ENCODE measurements at places on chromosomes 7 and 10.

DNA sequence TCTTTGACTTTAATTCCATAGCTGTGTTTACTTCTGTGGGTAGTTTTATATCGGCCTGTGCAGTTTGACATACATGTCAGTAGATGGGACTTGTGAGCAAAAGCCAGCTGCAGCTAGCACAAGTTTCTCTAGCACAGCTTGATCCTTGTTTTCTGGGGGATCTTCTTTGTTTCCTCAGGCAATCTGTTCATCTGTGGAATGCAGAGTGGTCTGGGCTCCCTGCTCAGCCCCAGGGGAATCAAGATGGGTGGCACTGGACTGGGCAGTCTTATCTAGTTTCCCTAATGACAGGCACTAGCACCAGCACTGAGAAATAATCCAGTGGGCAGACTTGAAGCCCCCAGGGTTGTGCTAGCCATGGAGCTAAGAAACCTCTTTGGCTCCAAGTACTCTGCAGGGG is 40.8 kb downstream of the CYP2C19 start:
- no peak for DNase-seq

DNA sequence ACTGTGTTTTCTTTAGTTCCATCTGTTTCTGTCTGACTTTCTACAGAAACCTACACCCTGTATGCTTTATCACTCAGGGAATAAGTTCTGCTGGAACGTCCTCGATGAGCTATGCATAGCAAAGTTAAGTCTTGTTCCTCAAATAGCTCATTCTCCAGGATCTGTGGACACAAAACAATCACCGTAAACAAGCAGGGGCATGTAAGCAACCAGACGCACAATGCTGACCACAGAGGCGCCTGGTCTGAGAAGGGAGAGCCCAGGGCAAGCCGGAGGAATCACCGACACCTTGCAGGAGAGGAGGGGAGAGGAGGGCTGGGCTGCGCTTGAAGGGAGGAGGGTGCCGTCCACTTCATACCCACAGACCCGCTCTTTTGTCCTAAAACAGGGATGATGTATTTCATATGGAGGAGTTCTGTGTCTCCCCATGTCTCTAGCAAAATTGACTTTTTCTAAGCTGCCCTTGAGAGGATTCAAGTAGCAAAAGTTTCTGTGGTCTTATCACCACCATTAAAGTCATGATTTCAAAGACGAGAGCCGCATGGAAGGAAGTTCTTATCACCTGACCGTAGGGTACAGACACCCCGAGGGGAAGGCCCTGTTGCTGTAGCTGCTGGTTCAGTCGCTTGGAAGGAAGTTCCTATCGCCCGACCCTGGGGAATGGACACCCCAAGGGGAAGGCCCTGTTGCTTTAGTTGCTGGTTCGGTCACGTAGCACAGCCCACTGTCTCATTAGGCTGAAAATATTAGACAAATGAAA is 14.3 kb downstream of the CALML3 start:
- no peak for DNase-seq

GRCh38 chr10:51423121-51423452 is 276.3 kb downstream of the CSTF2T start:
- DNase-seq, result no peak

- DNase-seq, result no peak
Observed at GRCh38 chr7:151917791-151918509, 38.3 kb upstream of the GALNTL5 start.

GRCh38 chr10:104835422-104835821 is 194.3 kb downstream of the SORCS3 start:
- no peak for DNase-seq

DNA sequence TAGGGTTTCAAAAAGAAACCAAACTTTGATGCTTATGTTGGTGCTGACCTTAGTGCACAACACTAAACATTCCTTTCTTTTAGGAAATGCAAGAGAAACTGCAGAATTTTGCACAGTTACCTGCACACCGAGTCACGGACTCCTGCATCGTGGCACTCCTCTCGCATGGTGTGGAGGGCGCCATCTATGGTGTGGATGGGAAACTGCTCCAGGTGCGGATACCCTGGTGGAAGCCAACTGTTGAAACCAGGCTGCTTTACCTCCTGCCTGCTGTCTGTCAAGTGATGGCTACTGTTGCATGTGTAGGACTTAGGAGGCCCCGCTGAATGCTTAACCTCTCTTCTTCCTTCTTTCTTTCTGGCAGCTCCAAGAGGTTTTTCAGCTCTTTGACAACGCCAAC is 11.7 kb downstream of the CASP2 start:
- DNase-seq, result peak; percentile 55

DNA sequence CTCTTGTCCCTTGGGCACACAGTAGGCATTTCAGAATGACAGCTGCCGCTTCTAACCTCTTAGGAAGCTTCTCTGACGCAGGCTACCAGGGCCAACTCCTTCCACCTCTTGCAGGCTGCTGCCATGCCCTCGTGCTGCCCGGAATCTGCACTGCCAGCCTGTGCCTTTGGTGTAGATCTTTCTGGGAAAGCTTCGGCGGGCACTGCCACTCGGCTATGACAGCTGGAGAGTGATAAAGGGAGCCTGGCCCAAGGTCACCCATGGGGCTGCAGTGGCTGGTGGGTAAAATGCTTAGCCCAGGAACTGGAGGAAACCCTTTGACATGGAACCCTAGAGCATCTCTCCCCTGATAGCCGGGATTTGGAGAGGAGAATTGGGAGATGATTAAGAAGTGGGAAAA is 78.0 kb upstream of the C1QL3 start:
- no peak for DNase-seq

DNA sequence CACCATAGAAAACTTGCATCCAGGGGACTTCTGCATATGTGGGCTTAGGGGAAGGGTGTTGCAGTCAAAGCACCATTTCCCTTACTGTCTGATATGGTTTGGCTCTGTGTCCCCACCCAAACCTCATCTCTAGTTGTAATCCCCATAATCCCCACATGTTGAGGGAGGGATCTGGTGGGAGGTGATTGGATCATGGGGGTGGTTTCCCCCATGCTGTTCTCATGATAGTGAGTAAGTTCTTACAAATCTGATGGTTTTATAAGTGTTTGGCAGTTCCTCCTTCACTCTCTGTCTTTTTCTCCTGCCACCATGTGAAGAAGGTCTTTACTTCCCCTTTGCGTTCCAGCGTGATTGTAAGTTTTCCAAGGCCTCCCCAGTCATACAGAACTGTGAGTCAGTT is 177.4 kb downstream of the ADK start:
- no peak for DNase-seq

GRCh38 chr10:61223576-61223975 is 229.6 kb downstream of the TMEM26 start:
- no peak for DNase-seq

DNA sequence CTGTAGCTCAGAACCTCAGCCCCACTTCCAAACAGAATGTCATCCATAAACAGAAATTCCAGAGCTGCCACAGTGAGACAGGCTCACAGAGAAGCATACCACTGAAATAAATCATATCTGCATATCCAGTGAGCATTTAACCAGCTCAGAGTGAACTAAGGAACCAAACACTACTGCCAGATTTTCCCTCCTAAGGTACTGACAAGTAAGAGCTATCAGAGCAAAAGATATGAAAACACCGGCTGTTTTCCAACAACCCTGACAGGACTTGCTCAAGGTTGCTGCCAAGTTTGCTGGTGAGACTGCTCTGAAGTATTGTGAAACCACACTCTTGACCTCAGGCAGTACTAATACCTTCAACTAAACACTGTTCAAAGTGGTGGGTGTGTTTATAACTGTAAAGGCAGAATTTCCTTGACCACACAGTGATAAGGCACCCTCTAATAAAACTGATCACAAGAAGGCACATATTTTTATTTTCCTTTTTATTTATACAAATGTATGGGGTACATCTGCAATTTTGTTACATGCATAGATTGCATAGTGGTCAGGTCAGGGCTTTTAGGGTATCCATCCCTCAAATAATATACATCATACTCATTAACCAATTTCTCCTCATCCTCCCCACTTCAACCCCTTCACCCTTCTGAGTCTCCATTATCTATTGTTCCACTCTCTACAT is 18.3 kb downstream of the SGMS1 start:
- DNase-seq, result no peak

DNA sequence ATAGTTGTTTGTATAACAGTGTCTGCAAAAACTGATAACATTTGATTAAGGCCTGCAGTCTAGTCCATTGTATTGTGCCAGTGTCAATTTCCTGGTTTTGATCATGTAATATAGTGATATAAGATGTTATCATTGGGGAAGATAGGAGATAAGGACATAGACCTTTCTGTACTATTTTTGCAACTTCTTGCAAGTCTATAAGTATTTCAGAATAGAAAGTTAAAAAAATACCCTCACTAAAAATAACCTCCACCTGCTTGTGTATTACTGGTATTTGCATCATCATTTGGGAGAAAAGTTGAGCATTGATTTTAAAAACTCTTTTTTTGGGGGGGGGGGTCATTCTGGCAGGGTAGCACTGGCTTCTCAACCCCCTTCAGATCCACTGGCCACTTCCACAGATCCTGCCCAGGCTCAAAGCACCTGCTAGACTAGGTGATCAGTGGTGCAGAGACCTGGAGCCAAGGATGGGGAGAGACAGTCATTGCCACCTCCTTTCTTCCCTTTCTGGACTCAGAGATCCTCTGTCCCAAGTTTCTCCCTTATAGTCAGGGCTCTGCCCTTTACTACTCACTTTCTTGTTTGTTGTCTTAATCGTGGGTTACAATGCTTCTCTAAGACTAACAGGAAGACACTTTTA is 103.0 kb downstream of the RBM20 start:
- no peak for DNase-seq

GRCh38 chr10:110821508-110821907 is 50.2 kb upstream of the PDCD4 start:
- no peak for DNase-seq

GRCh38 chr10:97566336-97566996 is 6.1 kb upstream of the ANKRD2 start:
- no peak for DNase-seq

DNA sequence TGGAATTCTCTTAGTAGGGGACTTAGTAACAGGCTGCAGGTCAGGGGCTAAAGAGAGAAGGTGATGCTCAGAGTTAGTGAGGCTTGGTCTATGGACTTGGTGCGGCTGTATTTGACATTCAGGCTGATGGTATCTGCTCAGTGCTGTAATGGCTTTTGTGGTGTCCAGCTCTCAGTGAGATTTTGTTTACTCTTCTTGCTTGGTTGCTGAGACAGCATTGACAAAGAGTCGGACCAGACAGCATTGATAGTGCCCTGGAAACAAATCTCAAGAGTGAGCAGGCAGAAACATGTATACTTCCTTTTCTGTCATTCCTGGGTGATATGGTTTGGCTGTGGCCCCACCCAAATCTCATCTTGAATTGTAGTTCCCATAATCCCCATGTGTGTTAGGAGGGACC is 202.0 kb downstream of the STK31 start:
- DNase-seq, result no peak

DNA sequence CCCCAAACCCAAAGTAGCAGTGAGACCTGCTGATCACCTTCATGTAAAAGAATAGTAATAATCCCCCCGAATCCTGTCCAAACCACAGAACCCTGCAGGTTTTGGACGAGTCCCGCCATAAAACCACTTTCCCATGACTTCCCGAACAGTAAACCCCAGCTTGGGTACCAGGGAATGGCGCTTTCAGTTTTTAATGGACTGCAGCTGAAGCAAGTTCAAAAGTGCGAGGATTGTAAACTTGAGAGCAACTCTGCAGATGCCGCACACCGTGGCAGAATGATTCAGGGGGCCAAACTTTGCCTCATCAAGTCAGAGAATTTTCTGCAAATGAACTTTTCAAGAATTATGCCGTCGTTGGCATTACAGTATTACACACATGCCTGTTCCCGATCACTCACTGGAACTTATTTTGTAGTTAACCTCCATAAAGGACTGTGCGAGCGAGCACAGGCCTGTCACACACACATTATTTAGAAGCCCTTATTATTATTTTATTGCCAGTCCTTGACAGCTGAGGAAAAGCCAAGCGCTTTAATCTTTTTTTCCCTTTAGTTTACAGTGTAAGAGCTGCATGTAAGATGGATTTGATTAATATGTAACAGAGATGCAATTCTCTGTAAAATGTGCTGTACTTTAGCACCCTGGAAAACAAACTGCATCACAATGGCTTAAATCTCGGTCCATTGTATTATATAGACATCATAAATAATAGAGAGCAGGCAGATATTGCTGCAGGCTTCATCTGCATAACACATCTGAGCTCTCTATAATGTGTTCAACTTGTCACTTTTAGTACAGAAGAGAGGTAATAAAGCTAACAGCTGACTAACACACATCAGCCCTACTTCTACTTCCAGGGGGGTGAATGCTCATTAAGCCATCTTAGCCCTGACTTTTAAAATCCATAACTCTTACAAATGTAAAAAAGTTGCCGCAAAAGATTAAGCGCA is 493.5 kb upstream of the GALNT17 start:
- no peak for DNase-seq

DNA sequence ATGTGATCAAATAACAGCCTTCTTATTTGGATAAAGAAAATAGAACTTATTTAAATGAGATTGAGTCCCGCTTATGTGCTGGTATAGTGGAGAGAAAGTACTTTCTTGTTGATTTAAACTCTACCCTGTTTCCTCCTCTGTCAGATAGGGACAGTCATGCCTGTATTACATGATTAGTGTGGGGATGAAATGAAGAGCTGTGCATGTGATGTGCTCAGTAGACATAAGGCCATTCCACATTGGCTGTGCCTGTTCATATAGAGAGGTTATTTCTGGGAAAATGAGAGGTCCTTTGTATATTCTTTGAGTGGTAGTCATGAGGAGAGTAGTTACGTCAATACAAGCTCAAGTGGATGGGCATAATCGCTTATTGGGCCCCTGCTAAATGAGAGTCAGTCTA is 5.7 kb downstream of the MTURN start:
- no peak for DNase-seq

DNA sequence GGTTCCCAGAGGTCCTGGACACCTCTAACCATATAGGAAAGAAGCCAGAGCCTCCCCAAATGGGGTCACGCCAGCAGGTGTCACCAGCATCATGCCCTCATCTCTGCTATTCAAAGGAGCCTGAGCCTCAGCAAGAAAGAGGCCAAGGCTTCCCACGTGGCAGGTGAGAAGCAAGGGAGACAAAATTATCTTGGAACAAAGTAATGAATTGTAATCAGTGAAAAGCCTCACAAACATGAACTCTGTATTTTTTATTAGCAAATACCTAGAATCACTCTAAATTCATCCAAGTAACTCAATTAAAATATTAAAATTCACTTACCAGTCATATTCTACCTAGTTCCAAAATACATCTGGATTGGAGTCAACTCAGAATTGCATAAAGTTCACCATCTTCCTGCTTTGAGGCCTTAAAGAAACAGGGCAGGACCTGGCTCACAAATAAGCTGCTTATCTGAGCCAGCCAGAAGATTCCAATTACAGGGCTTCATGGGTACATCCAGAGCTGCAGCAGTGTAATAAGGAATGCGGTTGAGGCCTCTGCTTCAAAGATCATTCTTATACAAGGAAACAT is 68.7 kb downstream of the SGMS1 start:
- peak; percentile 42 for DNase-seq

DNA sequence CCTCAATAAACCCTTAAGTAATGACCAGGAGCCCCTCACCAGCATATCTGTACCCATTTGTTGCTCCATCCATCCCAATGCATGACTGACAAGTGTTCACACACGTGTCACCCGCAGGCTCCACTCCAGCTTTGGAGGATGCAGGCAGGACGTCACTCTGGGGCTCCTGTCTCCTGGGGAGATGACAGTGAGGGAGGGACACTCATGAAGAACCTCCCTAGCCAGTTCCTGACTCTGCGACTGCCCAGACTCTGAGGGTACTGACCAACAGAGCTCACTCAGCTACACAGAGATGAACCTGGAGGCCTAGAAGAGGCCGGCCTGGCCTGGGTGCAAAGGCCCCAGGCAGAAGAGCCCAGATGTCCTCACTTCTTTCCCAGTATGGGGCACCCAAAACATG is 135.1 kb upstream of the RET start:
- DNase-seq, result no peak

All from OCI-LY7 (cell line).